ENCODE measurements at places on chromosomes 3 and 15. TPM values are rescaled to one million over a fixed set of nuclear protein-coding genes. Genes with fewer than 3 reads are reported as not detected.

Gene ARHGEF26
- 12.8 TPM for total RNA-seq

Gene ST8SIA2
- 2.9 TPM for total RNA-seq

Gene ZSCAN29
- total RNA-seq: 41.6 TPM

Gene BNC1
- total RNA-seq: not detected

GRCh38 chr3:16136055-16136454, 38.4 kb upstream of the GALNT15 start:
- no peaks in the 10 kb centered on the region for H3K36me3 ChIP-seq
- 0 out of 2 replicates have a peak, but pooled peaks cover 5% of the 10 kb centered on the region for H3K4me1 ChIP-seq
- no peaks in the 10 kb centered on the region for H3K27me3 ChIP-seq

GRCh38 chr15:94584833-94585244, 353.5 kb downstream of the MCTP2 start:
- no peak overlapping the region for H3K27ac ChIP-seq
- no peaks in the 10 kb centered on the region for H3K36me3 ChIP-seq
- H3K27me3 ChIP-seq: no peaks in the 10 kb centered on the region
- no peak overlapping the region for H3K4me3 ChIP-seq
- DNase-seq: no peak

DNA sequence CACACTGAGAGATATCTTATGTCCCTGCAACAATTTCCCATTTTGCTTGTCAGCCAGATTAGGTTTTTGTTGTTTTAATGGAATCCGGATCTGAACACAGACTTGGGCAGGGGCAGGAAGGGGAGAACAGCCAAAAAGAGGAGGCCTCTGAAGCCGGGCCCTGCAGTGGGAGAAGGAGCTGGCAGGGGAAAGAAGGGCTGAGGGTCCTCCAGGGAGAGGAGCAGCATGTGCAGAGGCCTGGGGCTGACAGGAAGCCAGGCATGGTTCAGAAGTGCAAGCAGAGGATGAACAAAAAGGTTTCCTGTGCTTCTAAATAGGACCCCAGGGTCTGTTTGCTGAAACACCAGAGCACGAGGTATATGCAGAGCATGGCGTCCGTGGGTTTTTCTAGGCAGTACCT, 49.1 kb upstream of the POMGNT2 start:
- peaks cover 6% of the 10 kb centered on the region for H3K4me1 ChIP-seq
- H3K27ac ChIP-seq: no peak overlapping the region

GRCh38 chr3:66162766-66163165, 58.0 kb upstream of the SLC25A26 start:
- no peaks in the 10 kb centered on the region for H3K27me3 ChIP-seq
- H3K36me3 ChIP-seq: no peaks in the 10 kb centered on the region
- H3K4me3 ChIP-seq: no peak overlapping the region
- peaks cover 5% of the 10 kb centered on the region for H3K4me1 ChIP-seq
- no peak for DNase-seq

GRCh38 chr15:70752193-70752635, 11.1 kb downstream of the UACA start:
- no peak overlapping the region for H3K27ac ChIP-seq
- no peak overlapping the region for H3K4me3 ChIP-seq
- no peaks in the 10 kb centered on the region for H3K27me3 ChIP-seq
- no peak for DNase-seq
- H3K4me1 ChIP-seq: peaks cover 13% of the 10 kb centered on the region
- no peaks in the 10 kb centered on the region for H3K36me3 ChIP-seq

DNA sequence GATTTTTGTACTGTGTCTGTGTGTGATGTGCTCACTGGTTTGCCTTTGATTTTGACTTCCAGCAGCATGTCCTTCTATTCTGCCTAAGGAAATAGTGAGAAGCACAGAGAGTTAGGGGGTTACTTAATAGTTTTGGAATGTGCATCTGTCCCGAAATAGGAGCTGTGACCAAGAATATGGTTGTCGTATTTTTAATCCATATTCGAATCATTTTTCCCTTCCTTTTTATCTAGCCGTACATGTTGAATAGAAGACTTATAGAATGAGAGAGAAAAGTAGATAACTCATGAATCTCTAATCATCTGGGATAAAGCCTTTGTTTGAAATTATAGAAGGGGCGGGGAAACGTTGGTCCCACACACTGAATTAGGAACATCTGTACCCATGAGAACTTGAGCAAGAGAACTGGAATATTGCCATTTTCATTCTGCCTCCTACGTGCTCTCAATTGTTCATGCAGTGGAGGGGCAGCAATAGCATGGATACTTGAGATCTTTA, 23.6 kb downstream of the CRTC3 start:
- H3K4me3 ChIP-seq: no peak overlapping the region
- DNase-seq: no peak
- no peaks in the 10 kb centered on the region for H3K36me3 ChIP-seq
- H3K4me1 ChIP-seq: peaks cover 5% of the 10 kb centered on the region

DNA sequence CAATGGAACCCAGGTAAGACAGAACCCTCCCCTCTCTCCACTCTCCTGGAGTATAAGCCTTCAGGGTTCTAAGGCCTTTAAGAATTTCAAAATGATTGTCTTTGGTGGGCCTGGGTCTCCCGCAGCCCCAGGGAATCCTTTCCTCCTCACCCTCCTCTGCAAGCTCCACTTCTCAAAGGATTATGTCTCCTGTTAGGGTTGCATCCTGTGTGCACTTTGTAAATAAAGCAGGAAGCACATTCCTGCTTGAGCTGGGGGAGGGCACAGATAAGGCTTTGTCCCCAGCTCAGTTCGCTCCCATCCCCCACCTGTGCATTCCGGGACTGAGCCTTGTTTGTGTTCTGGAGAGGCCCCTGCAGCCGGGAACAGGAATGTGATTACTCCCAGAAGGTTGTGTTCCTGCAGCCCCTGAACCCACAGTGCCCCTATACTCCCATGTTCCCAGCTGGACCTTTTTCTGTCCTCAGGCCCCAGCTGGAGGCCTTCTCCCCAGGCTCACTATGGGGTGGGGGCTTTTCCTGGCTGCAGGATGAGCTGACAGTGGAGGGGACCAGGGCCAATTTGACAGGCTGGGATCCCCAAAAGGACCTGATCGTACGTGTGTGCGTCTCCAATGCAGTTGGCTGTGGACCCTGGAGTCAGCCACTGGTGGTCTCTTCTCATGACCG, 9.5 kb downstream of the TYRO3 start:
- H3K27ac ChIP-seq: peak overlapping the region; percentile 95
- no peaks in the 10 kb centered on the region for H3K27me3 ChIP-seq
- peak; percentile 89 for DNase-seq
- peak overlapping the region; percentile 41 for H3K4me3 ChIP-seq
- peaks cover 62% of the 10 kb centered on the region for H3K4me1 ChIP-seq
- peaks cover 38% of the 10 kb centered on the region for H3K36me3 ChIP-seq

- H3K27ac ChIP-seq: peak overlapping the region; percentile 87
- H3K36me3 ChIP-seq: no peaks in the 10 kb centered on the region
- peak overlapping the region; percentile 47 for H3K4me3 ChIP-seq
These were observed 29.9 kb downstream of the MBNL1 start for GRCh38 chr3:152298393-152299248.

- no peaks in the 10 kb centered on the region for H3K36me3 ChIP-seq
- H3K4me3 ChIP-seq: no peak overlapping the region
- no peaks in the 10 kb centered on the region for H3K27me3 ChIP-seq
- H3K4me1 ChIP-seq: no peaks in the 10 kb centered on the region
- DNase-seq: no peak
These were observed 567.3 kb upstream of the KCNMB2 start for GRCh38 chr3:177968891-177969290.

DNA sequence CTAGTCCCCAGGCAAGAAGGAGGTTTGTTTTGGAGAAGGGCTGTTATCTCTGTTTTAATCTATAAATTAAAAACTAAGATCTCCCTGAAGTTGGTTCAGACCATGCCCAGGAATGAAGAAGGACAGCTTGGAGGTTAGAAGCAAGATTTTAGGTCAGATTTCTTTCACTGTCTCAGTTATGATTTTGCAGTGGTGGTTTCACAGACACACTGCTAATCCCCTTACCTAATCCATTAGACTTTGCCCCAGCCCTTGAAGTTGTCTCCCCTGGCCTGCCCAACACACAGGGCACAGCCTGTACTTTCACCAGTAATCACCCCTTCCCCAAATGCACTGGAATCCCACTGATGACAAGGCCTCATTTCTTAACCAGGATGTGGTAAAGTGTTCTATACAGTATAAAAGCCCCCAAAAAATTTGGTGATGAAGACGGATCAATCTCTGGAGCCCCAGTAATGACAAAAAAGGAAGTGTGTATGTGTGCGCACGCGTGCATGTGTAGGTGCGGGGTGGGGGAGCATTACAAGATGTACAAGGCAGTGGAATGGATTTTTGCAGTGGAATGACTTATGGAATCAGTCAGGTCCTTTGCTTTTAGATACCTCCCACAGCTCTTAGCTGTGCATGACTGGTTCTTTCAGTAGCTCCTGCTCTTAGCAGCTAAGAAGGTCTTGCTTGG, 73.1 kb upstream of the TERB2 start:
- DNase-seq: no peak
- no peak overlapping the region for H3K4me3 ChIP-seq
- H3K27ac ChIP-seq: no peak overlapping the region

- H3K4me3 ChIP-seq: no peak overlapping the region
- DNase-seq: no peak
- H3K27me3 ChIP-seq: no peaks in the 10 kb centered on the region
- no peaks in the 10 kb centered on the region for H3K36me3 ChIP-seq
- H3K4me1 ChIP-seq: peaks cover 47% of the 10 kb centered on the region
These were observed 11.4 kb downstream of the MSL2 start for GRCh38 chr3:136184703-136185102.

DNA sequence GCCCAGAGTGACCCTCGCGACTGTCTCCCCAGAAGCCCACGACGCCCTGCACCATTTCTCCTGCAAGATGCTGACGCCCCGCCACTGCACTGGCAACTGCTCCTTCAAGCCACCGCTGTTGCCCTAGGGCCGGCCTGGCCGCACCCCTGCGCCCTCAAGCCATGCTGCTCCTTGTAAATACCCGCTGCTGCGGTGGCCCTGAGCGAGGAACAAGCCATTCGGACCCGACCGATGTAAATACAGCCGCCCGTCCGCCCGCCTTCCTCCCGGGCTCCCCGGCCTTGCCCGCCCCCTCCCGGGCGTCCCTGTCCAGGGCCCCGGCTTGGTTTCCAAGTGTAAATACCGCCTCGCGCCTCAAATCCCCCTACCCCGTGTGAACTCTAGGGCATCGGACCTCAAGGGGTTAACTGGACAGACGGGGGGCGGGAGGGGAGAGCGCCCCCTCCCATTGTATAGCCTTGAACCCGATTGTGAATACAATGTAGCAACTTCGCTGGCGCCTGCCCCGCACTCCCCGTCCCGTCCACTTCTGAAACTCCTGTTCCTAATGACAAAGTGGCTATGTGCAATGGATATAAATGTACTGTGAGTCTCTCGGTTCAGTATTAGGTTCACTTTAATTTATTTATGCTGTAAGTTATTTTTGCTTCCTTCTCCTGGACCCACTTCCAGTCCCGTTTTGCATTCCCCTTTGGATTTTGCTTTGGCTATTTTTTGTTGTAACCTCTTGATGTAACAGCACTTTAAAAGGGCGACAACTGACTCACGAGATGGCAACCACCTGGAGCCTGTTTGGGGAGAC, 5.9 kb downstream of the RNU6-1 start:
- peak overlapping the region; percentile 73 for H3K4me3 ChIP-seq
- H3K36me3 ChIP-seq: no peaks in the 10 kb centered on the region
- no peak overlapping the region for H3K27ac ChIP-seq
- H3K27me3 ChIP-seq: peaks cover 100% of the 10 kb centered on the region
- H3K4me1 ChIP-seq: peaks cover 53% of the 10 kb centered on the region
- DNase-seq: peak; percentile 84

GRCh38 chr3:99681512-99681911, 43.1 kb downstream of the COL8A1 start:
- H3K4me3 ChIP-seq: no peak overlapping the region
- no peak for DNase-seq
- no peak overlapping the region for H3K27ac ChIP-seq
- no peaks in the 10 kb centered on the region for H3K4me1 ChIP-seq
- H3K36me3 ChIP-seq: no peaks in the 10 kb centered on the region

DNA sequence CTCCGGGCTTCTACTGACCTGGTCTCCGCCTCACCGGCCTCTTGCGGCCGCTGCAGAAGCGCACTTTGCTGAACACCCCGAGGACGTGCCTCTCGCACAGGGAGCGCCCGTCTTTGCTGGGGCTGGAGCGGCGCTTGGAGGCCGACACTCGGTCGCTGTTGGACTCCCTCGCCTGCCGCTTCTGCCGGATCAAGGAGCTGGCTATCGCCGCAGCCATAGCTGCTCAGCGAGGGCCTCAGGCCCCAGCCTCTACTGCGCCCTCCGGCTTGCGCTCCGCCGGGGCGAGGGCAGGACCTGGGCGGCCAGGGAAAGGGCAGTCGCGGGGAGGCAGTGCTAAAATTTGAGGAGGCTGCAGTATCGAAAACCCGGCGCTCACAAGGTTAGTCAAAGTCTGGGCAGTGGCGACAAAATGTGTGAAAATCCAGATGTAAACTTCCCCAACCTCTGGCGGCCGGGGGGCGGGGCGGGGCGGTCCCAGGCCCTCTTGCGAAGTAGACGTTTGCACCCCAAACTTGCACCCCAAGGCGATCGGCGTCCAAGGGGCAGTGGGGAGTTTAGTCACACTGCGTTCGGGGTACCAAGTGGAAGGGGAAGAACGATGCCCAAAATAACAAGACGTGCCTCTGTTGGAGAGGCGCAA, 319.2 kb downstream of the FGF12 start:
- H3K36me3 ChIP-seq: no peaks in the 10 kb centered on the region
- H3K27ac ChIP-seq: no peak overlapping the region
- peaks cover 56% of the 10 kb centered on the region for H3K27me3 ChIP-seq
- DNase-seq: peak; percentile 64

Measured in WTC11 (cell line).